ENCODE measurements at places on chromosomes 3 and 15.

GRCh38 chr3:179881791-179882190 lies 154.9 kb downstream of the PEX5L start:
- no peak for DNase-seq

DNA sequence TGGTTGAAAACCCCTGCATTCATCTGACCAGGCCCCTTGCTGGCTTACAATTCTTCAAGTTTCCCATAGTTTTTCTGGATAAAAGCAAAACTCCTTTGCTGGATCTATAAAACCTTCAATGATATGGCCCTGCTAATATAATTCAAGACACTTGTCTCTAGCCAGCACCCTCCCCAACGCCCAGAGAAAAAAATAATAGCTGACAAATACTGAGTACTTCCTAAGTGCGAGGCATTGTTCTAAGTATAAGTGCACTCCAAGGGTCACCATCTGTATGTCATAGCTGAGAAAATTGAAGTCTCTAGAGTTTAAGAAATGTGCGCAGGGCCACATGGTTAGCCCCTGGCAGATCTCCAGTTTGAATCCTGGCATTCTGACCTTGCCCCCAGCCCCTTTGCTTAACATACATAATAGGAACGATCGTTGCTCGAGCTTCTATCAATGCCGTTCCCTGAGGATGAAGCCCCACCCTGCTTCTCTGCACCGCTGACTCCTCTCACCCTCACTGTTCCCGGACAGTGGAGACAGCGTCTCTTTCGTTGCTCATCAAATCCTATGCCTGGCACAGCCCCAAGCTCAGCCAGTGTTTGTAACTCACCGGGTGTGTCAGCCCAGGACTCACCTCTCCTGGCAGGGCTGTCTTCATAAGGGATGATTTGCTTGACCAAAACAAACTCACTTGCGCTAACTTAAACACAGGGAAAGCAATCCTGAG lies 377.1 kb upstream of the PROK2 start:
- no peak for DNase-seq

GRCh38 chr3:40045051-40045450 lies 235.6 kb downstream of the MYRIP start:
- DNase-seq: no peak

GRCh38 chr3:192212335-192212734 lies 515.0 kb downstream of the FGF12 start:
- DNase-seq: no peak

DNA sequence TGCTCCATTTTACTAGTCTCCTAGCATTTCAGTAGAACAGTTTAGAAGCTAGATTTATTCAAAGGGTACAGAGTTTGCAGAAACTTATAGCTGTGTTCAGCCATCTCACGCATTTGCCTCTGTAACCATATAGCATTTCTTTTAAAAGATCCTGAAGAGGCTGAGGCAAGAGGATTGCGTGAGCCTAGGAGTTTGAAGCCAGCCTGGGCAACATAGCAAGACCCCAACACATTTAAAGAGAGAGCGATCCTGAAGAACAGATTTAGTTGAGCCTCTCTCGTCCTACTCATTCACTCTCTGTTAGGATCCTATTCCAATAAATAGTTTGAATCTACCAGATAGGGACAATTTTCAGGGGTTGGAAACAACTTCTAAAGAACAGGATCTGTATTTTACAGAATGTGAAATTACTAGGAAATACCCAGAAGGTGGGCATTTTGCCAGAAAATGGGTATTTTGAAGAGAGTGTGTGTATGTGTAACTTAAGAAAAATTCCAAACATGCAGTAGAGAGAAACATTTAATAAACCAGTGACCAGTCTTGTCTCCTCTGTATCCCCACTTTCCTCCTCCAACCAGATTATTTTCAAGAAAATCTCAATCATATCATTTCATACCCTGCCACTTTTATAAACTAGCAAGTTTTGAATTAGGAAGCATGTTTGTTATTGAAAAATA lies 4.5 kb downstream of the EIF3J start:
- no peak for DNase-seq

DNA sequence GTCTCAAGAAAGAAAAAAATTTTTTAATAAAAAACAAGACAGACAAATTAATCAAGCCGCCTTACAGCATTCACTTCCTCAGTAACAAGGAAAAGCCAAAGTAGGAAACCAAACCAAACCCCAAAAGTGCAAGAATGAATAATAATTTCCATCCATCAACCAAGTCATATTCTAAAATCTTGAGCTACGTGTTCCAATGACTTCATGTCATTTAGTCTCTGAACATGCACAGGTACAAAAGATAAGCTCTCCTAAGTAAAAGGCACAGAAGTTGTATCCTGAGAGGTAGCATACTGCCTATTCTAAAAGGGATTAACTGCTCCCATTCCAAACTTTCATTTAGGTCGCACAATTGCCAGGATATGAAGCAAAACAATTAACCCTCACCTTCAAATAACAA lies 29.7 kb downstream of the SLC4A7 start:
- no peak for DNase-seq

DNA sequence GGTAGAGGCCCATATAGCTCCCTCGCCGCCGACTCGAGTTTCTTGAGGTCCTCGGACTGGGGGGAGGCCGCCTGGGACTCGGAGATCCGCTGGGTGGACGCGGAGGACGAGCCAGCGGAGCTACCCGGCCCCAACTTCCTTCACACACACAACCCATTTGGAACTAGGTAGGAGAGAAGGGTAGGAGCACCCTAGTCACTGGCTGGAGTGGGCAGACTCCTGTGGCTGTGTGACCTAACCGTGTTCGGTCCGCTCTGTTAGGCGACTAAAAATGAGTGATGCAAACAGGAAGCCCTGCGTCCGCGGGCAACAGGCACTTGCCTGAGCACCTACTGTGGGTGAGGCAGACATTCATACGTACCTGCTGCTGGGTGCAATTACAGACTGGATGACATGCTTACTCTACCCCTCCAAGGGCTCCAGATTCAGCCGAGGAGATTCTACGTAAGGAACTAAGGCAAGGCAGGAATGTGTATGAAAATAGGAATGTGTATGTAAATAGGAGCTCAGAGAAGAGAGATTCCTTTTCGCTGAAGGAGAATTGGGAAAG lies 4.6 kb upstream of the SIN3A start:
- peak; percentile 25 for DNase-seq

GRCh38 chr3:177934001-177934891 lies 602.0 kb upstream of the KCNMB2 start:
- no peak for DNase-seq

DNA sequence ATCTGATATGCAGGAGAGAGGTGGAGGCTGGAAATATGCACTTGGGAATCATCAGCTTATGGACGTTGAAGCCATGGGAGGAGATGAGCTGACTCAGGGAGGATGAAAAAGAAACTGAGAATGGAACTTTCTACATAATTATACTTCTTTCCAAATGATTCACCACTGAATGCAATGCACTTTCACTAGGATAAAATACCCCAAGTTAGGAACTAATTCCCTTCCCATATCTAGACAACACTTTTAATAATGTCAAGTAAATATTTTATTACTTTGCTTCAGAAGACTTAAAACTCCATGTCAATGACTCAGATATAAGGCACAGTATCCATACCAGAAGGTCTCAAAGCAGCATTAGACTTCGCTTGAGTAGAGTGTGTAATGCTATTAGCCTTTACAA lies 24.2 kb downstream of the NPTN start:
- no peak for DNase-seq

DNA sequence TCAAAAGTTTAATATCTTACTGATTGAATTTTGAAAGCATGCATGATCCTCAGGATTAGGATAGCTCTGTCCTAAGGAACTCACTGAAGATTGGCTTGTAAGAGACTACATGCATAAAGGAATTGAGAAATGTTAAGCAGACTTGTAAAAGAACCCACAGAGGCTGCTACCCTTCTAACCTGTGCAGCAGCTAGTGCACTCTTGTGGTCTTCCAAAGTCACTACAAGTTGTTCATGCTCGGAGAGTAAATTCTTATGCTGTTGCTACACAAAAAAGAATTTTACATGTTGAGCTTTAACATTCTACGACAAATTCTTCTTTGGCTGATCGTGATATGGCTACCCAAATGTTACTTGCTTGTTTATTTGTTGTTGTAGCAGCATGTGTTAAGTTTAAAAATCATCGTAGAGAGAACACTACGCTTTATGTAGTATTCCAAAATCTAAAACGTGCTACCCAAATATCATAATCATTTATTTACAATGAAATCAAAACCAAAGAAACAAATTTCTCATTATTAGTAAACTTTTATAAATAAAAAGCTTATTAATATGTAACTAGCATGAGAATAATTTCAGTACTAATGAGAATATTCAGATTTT lies 55.0 kb downstream of the GOLIM4 start:
- DNase-seq: no peak

DNA sequence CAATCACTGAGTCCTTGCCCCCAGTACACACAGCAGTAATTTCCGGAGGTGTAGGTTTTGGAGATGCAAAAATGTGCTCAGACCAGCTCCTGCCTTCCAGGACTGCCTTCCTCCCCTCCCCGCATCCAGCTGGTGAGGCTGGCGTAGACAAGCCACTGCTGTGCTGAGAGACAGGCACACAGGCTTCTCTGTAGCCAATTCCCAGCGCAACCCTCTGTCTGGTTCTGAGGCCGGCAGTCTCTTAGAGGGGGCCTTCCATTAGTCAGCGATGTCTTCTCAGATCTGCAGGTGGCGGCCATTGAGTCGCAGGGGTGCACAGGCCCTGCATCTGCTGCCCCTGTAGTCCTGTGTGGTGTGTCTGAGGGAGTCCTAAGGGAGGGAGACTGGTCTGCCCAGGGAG lies 114.4 kb downstream of the DNAJB8 start:
- no peak for DNase-seq

GRCh38 chr3:36408146-36408545 lies 27.8 kb downstream of the STAC start:
- no peak for DNase-seq

DNA sequence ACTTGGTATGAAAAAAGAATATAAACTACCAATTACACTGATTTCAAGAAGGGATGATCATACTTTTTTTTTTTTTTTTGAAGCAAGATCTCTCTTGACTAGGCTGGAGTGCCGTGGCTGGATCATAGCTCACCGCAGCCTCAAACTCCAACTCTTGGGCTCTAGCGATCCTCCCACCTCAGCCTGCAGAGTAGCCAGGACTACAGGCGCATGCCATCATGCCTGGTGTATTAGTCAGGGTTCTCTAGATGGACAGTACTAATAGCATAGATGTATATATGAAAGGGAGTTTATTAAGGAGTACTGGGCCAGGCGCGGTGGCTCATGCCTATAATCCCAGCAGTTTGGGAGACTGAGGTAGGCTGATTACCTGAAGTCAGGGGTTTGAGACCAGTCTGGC lies 11.5 kb upstream of the SEC11A start:
- no peak for DNase-seq

GRCh38 chr3:148075771-148076716 lies 621.7 kb upstream of the AGTR1 start:
- no peak for DNase-seq

- no peak for DNase-seq
Observed at GRCh38 chr3:110795163-110795562, 276.5 kb upstream of the NECTIN3 start.

DNA sequence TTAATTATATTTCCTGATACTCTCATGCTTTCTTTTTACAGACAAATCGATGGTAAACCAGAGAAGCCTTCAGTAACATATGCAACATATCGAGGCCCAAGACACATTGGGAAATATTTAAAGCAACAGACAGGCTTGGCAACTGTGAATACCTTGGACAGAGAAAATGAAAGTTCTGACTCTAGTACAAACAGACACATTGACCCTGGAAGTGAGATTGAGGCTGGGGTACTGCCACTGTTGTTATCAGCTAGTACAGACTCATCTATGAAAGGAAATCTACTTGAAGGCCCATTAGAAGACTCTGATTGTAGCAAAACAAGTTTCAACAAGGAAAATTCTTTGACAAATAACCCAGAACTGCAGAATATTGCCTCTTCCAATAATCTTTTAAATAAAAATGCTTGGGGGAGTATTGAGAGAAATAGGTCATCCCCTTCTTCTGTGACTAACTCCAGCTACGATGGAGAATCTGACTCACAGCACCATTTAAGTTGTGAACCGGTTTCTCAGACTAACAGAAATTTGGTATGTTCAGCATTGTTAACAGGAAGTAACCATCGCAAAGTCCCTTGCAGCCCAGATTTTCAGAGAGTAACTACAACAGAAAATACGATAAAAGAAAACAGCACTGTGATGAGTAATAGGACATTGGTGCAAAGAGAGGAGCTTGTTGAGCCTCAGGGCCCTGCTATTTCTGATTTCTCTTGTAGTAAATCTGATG lies 50.2 kb downstream of the CRYBG3 start:
- DNase-seq: no peak

DNA sequence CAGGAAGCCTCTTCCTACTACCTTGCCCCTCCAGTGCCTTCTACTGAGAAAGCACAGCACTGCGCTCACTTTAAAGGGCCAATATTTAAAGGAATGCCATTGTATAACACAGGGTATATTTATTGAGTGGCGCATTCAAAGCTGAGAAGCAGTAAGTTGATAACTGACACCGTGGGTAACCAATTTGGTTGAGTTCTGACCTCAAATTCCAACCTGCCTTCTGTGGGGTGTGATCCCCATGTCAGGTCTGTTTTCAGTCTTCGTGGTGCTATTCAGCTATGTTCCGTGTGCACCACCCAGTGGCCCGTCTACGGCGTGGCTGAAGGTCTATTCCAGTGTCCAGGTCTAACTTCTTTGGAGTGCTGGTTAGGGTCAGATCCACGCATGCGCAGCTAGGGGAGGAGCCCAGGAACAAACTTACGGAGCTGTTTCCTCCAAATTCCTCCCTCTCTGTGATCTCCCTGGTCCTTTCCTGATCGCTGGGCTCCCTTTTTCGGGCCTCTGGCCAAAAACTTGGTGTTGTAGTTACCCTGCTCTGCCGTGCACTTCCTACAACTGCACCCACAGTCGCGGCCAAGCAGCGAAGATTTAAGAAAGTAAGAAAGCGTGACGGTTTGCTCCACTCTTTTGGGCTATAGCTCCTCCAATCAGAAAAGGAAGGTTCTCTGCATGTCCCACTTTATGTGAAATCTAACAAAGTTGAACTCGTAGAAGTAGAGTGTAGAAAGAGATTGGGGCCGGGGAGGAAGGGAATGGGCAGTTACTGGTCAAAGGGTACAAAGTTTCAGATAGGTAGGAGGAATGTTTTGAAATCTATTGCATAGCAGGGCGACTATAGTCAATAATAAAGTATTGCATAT lies 7.7 kb downstream of the LRRC2 start:
- DNase-seq: peak; percentile 34

- no peak for DNase-seq
Observed at GRCh38 chr15:92706201-92706600, 50.6 kb upstream of the FAM174B start.

GRCh38 chr15:101027920-101028319 lies 108.8 kb downstream of the LRRK1 start:
- no peak for DNase-seq

Data from stimulated activated CD8-positive, alpha-beta memory T cell treated with anti-CD3 and anti-CD28 coated beads, Interleukin-7, amount 100 ng/mL, for 1 hour (primary cell).